ENCODE measurements at places on chromosomes 11 and 22. TPM values are rescaled to one million over a fixed set of nuclear protein-coding genes. Genes with fewer than 3 reads are reported as not detected.

The SMC1B gene
- total RNA-seq = not detected

The GRM5 gene
- 0.14 TPM for total RNA-seq

The EMSY gene
- total RNA-seq = 7.8 TPM

The OR56A4 gene
- not detected for total RNA-seq

The CARD10 gene
- total RNA-seq = 60.0 TPM

The NDUFV1 gene
- total RNA-seq = 226 TPM

The IGLL5 gene
- total RNA-seq = not detected

The OR4C15 gene
- not detected for total RNA-seq

The NAT10 gene
- total RNA-seq = 19.8 TPM

The C11orf87 gene
- not detected for total RNA-seq

The OR51F1 gene
- not detected for total RNA-seq

The APOBEC3H gene
- total RNA-seq = not detected

The GPR83 gene
- total RNA-seq = 0.12 TPM

The C2CD2L gene
- 6.1 TPM for total RNA-seq

The MS4A15 gene
- not detected for total RNA-seq

The OR52K1 gene
- total RNA-seq = not detected

The GSTT2B gene
- 2.1 TPM for total RNA-seq

The PATE4 gene
- not detected for total RNA-seq

The OR6T1 gene
- not detected for total RNA-seq

The PDE3B gene
- 5.1 TPM for total RNA-seq

The FLRT1 gene
- total RNA-seq = not detected

The AGBL2 gene
- 0.06 TPM for total RNA-seq
